HL-60 (cell line): ENCODE measurements at places on chromosomes 5 and 9.
A peak's percentile ranks its signal among the peaks of the same experiment; 100 is the strongest.

DNA sequence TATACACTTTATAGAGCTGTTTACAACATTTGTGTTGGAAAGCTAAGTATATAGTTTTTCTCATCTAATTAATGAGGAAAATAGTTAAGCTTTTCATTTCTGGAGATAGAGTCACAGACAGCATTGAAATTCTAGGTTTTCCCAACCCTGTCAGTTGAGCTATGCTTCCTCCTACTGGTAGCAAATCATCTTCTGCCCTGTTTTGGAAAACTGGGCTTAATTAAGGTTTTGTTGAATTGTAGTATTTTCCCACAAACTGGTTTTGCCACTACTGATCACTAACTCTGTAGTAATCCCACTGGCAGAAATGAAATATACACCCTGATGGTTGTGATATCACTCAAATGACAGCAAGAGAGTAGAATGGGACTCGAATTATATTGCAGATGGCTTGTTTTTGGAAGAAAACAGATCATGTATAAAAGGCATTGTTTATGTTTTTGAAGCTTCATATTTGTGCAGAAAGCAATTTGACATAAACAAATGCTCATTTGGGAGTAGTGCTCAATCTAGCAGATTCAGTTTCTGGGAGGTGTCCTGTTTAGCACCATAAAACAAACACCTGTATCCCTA lies 46.6 kb downstream of the CD180 start:
- DNase-seq, result no peak

- DNase-seq, result no peak
Measured at GRCh38 chr9:76680716-76681425, 83.4 kb upstream of the PCA3 start.

- no peak for DNase-seq
Measured at GRCh38 chr5:109743041-109743531, 53.4 kb downstream of the MAN2A1 start.

GRCh38 chr9:77750284-77750683 lies 102.2 kb upstream of the GNA14 start:
- no peak for DNase-seq

DNA sequence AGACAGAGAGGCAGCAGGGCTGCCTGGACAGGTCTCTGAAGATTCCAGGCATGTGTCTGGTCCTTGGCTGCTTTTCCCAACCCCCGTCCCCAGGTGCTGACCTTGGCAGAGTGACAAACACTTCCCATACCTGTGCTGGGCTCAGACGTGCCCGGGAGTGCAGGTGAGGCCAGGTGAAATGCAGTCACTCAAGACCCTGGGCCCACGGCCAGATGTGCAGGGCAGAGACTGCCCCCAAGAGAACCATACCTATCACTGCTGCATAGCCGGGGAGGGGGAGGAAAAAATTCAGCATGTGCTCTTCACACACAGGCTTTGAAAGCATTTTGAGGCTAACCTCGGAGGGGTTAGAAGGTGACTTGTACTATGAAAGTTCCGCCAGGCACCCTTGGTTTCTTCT lies 22.6 kb downstream of the CCNJL start:
- DNase-seq, result no peak

GRCh38 chr5:150052956-150053712 lies 33.2 kb downstream of the CSF1R start:
- DNase-seq, result peak; percentile 37

DNA sequence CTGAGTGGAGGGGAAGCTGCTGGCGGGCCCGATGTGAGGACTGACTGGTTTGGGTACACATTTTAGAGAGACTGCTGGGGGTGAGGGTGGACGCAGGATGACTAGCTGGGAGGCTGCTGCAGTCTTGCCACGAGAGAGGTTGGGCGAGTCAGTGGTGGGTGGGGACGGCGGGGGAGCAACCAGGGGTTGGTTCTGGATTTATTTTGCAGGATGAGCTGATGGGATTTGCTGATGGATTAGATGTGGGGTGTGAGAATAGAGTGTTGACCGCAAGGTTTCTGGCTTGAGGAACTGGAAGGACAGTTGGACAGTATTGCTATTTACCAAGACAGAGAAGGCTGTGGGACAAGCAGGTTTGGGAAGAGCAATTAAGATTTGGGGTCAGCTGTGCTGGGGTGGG lies 5.8 kb upstream of the NDST1 start:
- no peak for DNase-seq

DNA sequence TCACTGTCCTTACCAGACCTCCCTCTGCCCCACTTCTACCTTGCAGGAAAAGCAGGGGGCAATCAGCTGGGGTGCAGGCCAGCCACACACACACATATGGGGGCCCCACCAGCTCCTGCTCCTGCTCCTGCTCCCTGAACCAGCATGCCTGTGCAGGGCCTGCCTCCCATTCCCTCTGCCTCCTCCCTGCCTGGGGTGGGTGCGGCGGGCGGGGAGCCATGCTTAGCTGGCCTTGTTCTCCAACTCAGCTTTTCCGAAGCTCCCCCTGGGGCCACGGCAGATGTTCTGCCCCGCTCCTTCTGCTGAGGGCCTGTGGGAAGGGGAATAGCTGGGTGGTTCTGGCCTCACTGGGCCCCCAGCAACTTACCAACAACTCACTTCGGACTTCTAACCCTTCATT lies 89.8 kb downstream of the ZNF354C start:
- no peak for DNase-seq

- no peak for DNase-seq
Measured at GRCh38 chr9:109317979-109318741, 2.7 kb downstream of the EPB41L4B start.

DNA sequence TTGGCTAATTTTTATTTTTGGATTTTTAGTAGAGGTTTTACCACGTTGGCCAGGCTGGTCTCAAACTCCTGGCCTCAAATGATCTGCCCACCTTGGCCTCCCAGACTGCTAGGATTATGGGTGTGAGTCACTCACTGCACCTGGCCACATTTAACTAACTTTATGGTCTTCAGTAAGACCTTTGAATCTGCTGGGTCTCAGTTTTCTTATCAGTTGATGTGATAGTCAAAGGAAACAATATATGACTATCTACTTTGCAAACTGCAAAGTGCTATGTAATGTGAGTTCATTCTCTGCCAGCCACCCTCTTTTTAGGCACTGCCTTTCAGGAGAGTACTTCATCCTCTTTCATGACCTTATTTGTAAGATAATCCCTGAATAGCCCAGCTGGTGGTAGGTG lies 474.7 kb downstream of the PDE4D start:
- DNase-seq, result no peak

DNA sequence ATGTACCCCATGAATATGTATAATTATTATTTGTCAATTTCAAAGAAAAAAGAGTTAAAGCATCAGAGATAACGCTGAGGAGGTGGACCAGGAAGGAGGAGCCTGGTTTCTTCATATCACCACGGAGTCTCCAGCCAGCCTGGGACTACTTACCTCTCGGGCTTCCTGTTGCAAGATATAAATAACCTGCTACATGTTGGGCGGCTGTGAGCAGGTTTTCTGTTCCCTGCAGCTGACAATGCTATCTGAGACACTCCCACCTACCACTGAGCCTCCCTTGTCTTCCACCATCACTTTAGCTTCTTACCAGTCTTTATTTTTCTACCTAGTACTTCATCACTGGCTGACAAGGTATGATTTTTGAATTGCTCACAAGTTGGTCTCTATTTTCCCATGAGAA lies 102.7 kb upstream of the CPEB4 start:
- DNase-seq, result no peak

- DNase-seq, result no peak
Measured at GRCh38 chr5:56085193-56085592, 90.4 kb upstream of the IL6ST start.

DNA sequence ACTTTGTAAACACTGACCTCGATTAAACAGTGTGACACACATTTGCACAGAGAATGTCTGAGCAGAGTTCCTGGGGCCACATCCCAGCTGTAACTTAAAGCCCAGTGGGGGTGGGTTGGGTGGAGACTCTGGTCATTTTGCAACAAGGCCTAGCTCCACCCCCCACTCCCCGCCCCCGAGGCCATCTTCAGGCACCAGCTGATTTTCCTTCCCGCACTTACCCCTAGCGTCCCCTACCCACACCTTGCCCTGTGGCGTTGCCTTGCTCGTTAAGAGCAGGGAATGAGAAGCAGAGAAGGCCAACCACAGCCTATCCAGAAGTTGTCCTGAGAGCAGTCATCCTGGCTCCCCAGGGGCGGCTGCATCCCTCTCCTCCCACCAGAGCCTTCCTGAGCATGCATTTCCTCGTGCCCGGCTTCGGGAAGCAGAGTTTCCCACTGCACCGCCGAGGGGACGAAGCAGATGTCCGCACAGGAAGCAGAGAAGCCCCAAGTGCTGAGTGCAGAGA lies 101.7 kb upstream of the SARDH start:
- DNase-seq, result no peak

GRCh38 chr9:36031774-36032555 lies 4.7 kb upstream of the RECK start:
- DNase-seq, result no peak

DNA sequence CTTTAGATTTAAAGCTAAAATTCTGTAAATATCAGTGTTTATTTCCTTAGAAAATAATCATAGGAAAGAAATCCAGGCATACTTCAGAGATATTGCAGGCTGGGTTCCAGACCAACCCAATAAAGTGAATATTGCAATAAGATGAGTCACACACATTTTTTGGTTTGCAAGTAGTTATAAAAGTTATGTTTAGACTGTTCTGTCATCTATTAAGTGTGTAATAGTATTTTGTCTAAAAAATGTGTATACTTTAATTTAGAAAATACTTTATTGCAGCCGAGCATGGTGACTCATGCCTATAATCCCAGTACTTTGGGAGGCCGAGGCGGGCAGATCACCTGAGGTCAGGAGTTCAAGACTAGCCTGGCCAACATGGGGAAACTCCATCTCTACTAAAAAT lies 6.9 kb upstream of the RIC1 start:
- no peak for DNase-seq

GRCh38 chr9:14348373-14349145 lies 34.6 kb upstream of the NFIB start:
- DNase-seq, result no peak

DNA sequence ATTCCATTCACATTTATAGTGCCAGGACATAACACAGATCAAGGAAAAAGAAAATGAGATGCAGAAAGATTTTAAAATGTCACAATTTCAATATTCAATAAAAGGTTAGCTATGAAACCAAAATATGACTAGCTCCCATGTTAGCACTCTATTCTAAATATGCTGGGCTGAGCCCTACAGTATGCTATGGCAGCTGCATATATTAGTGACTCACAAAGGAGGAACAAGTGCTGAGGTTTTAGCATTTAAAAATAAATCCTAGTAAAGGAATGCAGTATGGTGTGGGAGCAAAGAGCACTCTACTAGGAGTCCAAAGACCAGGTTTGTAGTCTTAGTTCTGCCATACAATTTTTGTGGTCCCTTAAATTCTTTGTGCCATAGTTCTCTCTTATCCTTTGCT lies 118.4 kb downstream of the OXCT1 start:
- DNase-seq, result no peak

- DNase-seq, result peak; percentile 23
Measured at GRCh38 chr9:70324963-70325362, 66.2 kb downstream of the SMC5 start.

GRCh38 chr5:360257-361027 lies 38.9 kb downstream of the AHRR start:
- peak; percentile 85 for DNase-seq

DNA sequence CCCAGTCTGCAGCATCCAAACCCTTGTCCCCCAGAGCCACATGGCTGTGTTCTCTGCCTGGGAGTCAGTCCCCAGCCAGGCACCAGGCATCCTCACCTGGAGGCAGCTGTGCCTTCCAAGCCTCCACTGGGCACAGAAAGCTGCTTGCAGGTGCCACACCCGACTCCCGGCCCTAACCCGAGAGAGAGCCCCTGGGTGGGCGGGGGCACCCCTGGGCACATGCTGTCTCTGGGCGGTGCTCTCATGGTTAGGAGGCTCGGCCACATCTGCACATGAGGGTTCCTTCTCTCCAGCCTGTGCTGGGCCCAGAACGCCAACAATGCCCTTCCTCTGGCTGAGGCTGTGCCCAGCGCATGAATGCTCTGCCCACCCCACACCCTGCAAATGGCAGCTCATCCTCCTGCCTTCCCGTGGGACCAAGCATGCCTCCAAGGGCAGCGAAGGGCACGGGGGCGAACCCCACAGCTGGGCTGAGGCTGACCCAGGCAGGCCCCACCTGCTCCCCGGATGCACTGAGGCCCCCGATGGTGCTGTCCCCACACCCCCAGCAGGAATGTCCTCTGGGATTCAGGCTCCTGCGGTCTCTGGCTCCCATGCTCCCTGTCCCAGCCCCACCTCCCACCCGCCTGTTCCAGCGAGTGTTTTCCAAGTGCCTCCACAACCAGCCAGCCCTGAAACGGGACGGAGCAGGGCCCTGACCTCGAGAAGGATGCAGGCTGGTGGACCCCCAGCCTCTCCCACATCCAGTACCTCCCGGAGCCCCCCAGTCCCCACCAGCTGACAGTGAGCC lies 22.5 kb upstream of the CAMSAP1 start:
- DNase-seq, result no peak

DNA sequence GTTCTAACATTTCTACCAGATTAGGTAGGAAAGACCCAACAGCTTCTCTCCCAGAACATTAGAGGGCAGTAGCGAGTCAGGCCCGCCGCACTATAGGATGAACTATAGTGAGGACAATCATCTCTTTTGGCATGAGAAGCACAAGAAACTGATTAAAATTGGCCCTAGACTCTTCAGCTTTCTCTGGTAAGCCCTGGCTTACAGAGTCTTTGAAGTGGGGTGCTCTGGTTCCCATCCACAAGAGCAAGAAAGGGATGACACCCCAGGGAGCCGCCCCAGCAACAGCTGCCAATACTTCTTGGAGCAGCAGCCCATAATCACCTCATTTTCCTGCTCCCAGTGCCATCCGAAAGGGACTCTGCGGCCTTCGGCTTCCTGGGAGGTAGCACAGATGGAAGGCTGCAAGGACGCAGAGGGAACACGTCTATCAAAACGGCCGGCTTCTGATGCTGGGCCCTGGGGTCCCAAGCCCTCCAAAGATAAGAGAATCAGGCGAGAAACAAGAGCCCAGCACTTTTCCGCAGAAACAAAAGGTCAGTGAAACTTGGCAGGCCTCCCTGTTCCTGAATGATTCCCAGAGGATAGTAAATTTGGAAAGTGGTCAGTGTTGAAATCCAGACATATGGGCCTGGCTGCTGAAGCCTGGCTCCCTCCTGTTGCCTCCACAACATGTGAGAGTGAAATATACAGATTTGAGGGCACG lies 69.3 kb downstream of the HSD17B3 start:
- no peak for DNase-seq

GRCh38 chr9:2469681-2470221 lies 151.8 kb upstream of the VLDLR start:
- DNase-seq, result peak; percentile 4

DNA sequence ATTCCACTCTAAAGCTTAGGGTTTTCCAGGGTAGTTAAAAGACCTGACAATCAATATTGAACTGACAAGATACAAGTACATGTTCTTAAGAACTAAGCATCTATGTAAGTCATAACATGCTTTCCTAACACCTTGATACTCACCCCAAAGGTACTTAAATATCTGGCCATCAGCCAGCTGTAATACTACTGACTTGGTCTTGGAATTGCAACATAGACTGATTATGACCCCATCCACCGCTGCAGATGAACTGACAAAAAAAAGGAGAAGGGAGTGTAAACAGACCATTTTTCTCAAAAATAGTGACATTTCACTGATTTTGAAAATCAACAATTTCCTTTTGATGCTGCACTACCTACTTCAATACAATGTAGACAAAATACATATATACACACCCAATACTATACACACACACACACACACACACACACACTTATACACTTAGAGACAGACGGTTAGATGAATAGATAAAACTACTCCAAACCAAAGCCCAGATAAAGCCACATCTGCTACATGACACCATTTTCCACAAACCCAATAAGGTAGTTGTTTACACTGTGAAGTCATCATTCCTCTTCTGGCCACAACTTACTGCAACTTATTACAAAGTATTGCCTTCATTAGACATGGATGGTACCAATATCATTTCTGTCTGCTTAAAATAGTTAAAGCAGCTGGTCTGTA lies 30.4 kb downstream of the ELP1 start:
- no peak for DNase-seq
